ENCODE measurements at places on chromosomes 7 and 10. TPM values are rescaled to one million over a fixed set of nuclear protein-coding genes. Genes with fewer than 3 reads are reported as not detected.

Gene RASSF4
- 2.9 TPM for total RNA-seq

GRCh38 chr7:107203607-107204006 is 34.8 kb downstream of the HBP1 start:
- no peak for DNase-seq

GRCh38 chr7:101792051-101792681 is 25.3 kb upstream of the CUX1 start:
- DNase-seq: no peak

Gene CYP51A1
- total RNA-seq: 23.2 TPM

Gene GPR85
- not detected for total RNA-seq

All from T-helper 17 cell (primary cell).